Fibroblast of skin of left quadriceps (primary cell): ENCODE measurements at places on chromosomes 7 and 10.

DNA sequence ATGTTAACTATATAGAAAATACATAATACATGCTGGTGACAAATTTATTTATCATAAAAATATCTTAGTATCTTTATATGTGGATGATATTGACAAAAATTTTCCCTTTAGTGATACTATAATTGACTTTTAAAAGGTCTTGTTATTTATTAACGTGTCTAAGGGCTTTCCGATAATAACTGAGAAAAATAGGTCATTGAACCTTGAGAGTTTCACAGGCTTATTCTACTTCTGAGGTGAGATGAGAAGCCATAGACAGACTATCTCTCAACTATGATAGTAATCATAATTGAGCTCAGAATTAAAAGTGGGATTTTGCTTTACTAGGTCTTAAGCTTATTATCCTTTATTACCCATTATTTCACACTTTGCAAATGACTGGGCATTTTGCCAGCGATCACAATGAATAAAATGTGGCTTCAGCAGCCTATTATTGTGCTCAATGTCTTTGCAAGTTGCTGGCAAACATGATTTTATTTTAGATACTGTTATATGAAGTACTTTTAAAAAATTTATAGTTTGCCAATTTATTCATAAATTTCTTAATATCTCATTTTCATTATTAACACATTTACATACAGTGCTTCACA is 574.5 kb downstream of the ZWINT start:
- DNase-seq, result no peak

GRCh38 chr10:29465384-29465783 is 169.4 kb downstream of the SVIL start:
- DNase-seq, result no peak

DNA sequence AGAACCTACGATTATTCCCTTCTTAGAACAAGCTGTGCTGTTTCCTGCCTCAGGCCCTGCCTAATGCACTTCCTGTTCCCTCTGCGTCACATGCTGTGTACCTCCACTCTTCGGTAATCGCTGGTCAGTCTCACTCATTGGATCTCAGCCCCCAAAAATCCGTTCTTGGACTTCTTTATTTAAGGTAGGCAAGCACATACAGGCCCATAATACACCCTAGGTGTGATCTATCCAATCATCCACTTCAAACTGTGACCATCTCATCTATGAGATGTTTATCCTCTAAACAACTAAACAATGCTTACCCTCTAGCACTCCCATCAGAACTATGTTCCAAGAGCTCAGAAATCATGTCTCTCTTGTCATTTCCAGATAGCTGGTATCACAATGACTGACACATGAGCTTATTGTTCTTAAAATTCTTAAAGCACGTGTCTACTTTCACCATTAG is 83.9 kb downstream of the CADPS2 start:
- DNase-seq, result no peak

GRCh38 chr10:77001206-77001605 is 636.4 kb downstream of the KCNMA1 start:
- DNase-seq, result no peak

- no peak for DNase-seq
Measured at GRCh38 chr7:127396184-127396583, 3.7 kb upstream of the ZNF800 start.

- no peak for DNase-seq
Measured at GRCh38 chr7:115511330-115511729, 519.2 kb downstream of the TFEC start.

DNA sequence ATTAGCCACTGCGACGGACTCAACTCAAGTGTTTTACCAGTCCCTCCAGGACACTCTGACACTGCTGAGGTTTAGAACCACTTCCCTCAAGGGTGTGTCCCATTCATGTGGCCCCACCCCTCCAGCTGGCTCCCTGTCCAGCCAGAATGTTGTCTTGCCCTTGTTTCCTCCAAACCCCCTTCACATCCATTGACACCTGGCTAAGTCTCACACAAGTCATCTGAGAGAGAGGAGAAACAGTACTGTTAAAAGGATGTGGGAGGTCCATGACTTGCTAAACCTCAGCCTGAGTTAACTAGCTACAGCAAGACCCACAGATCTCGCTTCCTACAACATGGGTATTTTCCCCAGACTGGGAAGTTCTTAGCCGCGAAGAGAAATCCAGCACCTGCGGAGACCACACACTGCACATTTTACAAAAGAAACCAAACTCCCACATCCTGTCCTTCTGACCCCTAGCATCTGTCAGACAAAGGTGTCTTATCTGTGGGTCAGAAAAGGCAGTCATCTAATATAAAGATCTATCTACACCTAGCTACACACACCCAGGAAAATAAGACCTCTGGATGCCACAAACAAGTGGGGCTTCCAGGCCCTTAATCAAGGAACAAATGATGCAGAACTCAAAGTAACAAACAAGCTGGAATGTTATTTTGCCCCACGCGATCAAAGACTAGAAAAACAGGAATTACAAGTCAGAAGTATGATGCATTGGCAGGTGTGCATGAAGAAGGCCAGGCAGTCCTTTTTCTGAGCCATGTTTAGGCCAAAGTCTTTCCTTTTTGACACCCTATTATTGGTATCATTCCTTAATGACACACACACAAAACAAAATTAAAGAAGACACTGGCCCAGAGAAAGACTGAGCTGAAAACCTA is 13.9 kb downstream of the OSBPL3 start:
- no peak for DNase-seq

DNA sequence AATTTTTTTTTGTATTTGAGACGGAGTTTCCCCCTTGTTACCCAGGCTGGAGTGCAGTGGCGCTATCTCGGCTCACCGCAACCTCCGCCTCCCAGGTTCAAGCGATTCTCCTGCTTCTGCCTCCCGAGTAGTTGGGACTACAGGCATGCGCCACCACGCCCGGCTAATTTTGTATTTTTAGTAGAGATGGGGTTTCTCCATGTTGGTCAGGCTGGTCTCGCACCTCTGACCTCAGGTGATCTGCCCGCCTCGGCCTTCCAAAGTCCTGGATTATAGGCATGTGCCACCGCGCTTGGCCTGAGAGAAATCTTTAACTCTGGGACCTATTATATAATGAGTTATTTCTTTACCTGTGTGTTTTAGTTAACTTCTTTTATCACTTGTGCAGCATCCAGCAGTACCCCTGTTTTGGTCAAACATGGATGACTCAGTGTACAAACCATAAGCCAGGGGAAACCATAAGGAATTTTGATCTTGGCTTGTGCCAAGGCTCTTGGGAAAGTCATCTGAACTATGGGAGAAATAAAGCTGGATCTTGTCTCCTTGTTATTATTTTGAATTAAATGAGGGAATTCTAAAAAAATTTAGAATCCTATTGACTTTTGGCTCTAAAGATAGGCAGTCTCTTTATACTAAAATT is 23.6 kb upstream of the ZRANB1 start:
- no peak for DNase-seq

GRCh38 chr10:48658243-48658974 is 26.3 kb upstream of the WDFY4 start:
- peak; percentile 30 for DNase-seq

- no peak for DNase-seq
Measured at GRCh38 chr7:99314504-99314903, 11.2 kb upstream of the ARPC1A start.
